ENCODE measurements at places on chromosomes 11 and 22.

DNA sequence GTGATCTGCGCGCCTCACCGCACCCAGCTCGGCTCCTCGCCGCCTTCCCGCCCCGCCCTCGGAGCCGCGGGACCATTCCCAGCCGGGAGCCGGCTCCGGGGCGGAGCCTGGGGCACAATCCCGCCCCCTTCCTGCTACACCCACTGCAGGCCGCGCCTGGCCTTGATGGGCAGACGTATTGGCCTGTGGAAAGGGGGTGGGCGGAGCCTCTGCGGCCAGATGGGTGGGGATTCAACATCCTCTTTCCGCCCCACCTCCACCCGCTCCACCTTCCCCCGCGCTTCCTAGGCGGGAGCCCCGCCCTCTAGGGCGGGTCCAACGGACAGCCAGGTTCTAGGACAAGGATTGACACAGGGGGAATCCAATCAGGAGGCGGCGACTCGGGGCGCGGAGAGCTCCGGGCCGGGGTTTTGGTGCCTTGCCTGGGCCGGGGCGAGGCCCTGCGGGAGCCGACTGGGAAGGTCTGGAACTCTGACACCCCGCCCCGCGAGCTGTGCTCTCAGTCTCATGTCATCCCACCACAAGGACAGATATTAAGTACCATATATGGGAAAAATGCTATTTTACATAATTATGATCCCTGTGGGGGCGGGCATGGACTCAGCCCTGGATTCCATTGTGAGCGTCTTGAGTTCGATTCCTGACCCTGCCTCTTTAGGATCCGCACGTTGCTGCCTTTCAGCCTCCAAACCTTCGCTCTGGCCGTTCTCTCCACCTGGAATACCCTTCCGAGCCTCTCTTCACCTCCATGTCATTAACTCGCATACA is at the start of gene MYH9:
TSS of gene MYH9 (minus strand) at position 9 of the 768 bp plus-strand sequence. CDS start 38,731 bp downstream, outside the sequence.
- DNase-seq = peak; percentile 100

- DNase-seq = no peak
These were observed 43.2 kb downstream of the NRXN2 start for GRCh38 chr11:64679846-64680245.

DNA sequence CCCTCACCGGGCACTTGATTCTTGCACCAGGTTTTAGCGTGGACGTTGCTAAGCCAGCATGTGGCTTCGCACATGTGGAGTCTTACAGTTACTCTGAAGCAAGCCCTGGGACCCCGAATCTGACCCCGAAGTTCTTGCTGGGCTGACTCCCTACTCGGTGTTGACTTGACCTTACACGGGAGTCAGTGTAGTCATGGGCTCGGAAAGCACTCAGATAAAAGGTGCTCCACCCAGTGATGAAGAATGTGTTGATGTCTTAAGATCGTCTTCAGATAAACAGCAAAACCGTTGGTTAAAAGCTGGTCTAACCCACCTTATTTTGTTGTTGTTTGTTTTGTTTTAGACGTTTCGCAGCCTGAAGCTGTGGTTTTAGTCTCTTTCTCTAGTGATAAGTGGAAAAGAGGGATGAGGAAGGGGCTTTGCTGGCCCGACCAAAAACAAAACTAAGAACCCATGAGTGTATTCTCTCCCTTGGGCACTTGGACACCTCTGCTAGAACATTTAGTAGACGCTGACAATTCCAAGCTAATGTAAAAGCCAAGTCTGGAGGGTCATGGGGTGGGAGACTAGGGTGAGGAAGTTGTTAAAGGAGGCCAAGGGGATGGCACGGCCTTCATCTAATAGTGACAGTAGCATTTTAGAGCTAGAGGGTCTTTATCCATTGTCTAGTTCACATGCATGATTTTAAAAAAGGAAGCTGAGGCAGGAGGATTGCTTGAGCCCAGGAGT is 69.9 kb downstream of the BCR start:
- DNase-seq = no peak

DNA sequence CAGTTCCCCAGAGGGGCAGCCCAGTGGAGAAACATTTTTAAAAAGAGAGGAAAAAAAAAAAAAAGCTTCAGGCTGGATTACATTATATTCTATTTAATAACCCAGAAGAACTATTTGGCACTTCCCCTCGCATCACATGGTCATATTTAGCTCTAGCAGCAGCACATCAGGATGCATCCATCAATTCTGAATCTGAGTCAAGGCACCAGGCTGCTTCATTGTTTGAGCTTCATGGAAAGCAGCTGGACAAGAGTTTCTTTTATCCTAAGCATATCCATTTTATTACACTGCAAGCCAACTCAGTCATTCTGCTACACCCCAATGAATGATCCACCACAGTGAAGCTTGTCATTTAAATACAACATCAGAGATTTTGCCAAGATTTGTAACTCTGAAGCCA is 10.0 kb downstream of the SPTY2D1 start:
- peak; percentile 6 for DNase-seq

GRCh38 chr11:58796333-58796732 is 48.2 kb downstream of the GLYATL2 start:
- peak; percentile 15 for DNase-seq

- peak; percentile 71 for DNase-seq
These were observed 53.4 kb upstream of the EMID1 start for GRCh38 chr22:29152045-29152953.

- DNase-seq = no peak
These were observed 103.4 kb upstream of the SEZ6L start for GRCh38 chr22:26065847-26066246.
